ENCODE measurements at places on chromosomes 3 and 15.

DNA sequence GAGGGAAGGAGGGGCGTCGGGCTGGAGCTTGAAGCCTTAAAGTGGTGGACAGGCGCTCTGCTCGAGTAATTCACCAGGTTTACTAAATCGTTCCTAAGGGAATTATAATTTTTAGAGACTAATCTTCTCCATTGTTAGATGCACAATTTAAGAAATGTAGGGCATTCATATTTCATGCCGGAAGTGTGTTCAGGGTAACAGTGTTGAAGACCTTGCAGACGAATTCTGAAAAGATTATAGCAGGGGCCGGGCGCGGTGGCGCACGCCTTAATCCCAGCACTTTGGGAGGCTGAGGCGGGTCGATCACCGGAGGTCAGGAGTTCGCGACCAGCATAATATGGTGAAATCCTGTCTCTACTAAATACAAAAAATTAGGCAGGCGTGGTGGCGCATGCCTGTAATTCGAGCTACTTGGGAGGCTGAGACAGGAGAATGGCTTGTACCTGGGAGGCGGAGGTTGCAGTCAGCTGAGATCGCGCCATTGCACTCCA, 365 bp upstream of the GTF2A2 start:
- DNase-seq: no peak

GRCh38 chr3:114093596-114093995, 37.1 kb downstream of the QTRT2 start:
- peak; percentile 26 for DNase-seq

GRCh38 chr3:126127904-126128303, 44.0 kb upstream of the SLC41A3 start:
- DNase-seq: no peak

DNA sequence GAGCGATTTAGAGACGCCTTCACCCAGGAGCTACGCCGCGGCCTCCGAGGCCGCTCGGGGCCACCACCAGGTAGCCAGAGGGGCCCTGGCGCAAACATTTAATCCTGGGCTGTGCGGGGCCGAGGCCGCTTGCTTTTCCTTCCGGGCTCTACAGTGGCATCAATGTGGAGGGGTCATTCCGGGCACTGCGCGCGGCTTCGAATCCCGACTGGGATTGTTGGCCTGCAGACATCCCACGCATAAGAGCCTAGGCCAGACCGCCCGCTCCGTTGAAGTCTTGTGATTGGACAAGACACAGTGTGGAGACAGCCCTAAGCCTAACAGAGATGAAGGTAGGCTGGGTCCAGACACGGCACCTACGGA, 568 bp upstream of the NCBP2 start:
- DNase-seq: no peak

GRCh38 chr15:71313806-71314205, 198.5 kb downstream of the THSD4 start:
- no peak for DNase-seq

GRCh38 chr15:67406257-67406861, 114.6 kb upstream of the C15orf61 start:
- no peak for DNase-seq

DNA sequence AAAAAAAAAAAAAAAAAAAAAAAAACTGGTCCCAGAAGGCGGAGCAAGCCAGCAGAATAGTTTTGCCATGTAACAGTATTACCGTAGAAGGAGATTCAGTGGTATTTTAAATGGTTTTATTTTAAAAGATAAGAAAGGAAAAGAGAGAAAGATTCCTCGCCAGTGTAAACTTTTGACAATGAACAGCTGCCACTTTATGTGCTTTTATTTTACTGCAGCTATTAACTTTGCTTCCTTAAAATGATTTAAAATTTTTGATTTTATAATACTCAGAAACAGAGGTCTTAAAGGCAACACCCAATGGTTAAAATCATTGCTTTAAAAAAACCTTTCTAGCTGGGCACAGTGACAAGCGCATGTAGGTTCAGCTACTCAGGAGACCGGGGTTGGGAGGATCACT, 46.8 kb downstream of the TMCO5A start:
- DNase-seq: no peak

DNA sequence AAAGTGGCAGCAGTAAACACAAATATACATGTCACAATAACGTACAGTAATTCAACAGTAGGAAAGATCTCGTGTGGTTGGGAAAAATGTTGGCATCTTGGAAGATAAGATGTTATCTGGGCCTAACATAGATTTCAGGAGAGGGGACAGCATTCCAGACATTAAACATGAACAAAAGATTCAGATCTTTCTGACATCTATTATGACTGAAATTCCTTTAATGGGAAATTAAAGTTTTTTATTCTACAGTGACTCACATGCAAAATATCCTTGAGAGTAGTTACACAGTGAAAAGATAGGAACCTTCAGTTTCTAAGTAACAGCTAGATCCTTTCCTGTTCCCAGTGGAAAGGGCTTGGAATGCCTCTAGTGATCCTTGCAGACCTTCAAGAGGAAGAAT, 9.2 kb downstream of the NDUFB5 start:
- no peak for DNase-seq

DNA sequence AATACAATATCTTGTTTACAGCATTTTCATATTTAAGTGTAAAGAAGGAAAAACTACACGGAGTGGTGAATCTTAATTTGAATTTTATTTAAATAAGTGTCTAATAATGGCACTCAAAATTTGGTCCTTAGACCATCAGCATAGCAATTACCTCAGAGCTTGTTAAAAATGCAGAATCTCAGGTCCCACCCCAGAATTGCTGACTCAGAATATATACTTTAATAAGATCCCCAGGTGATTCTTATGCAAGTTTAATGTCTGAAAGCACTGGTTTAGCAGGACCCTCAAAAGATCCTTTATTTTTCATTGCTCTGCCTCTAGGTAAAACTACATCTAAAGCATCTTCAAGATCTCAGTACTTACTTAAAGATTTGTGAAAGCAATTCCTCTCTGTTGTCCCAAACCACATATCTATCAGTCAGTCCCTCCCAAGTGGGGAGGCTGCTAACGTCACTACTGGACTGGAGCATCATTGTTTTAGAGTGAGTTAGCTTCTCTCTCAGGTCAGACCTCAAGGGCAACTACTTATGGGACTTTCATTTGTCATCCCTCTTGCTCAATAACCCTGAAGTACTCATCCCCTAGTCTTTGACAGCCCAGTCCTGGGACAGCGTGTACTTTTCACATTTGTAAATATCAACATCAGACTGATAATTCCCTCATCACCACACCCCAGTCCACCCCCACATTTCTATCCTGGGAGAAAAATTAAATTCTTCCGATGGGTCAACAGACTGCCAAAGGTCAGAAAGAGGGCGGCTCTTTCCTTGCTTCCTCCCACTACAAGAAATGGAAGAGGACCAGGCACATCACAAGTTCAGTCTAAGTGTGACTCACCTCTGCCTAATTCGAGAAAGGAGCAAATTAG, 76.7 kb downstream of the CBLB start:
- no peak for DNase-seq

- no peak for DNase-seq
These were observed 256.2 kb upstream of the C2CD4B start for GRCh38 chr15:62421289-62421688.

DNA sequence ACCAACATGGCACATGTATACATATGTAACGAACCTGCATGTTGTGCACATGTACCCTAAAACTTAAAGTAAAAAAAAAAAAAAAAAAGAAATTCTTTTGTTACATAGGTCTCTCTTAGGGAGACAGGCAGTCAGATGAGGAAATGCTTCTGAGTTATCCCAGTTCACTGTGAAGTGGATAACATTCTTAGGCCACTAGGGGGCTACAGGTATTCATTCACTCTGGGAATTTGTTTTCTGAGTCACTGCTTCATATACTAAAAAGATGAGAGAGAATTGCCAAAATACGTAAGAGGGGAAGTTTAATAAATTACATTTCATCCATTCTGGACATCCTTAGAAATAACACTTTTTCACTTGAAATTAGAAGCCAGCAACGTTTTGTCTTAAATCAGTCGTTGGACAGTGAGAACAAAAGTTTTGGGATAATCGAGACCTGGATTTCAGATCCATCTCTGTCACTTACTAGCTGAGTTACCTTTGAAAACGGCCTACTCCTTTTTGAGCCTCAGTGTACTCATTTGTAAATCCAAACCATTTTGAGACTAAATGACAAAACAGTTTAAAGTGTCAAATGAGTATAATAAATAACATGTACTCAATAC, 738.4 kb upstream of the ALCAM start:
- DNase-seq: peak; percentile 45

DNA sequence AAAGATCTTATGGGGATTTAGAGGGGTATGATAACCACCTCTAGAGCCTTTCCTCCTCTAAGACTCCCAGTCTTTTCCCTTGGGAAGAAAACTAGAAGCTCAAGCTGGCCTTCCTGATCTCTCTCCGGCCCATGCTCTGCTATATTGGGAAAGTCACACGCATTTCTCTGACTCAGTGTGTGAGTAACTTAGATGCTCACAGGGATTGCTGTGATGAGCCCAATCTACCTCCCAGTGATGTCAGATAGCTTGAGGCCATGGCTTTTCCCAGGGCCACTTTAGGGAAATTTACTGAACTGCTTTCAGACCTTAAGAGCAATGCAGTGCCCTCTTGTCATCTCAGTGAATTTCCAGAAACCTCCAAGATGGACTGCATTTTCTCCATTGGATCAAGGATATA, 8.6 kb upstream of the ST8SIA2 start:
- no peak for DNase-seq
